GM04504 (cell line): ENCODE measurements at places on chromosomes 7 and 10.
A peak's percentile ranks its signal among the peaks of the same experiment; 100 is the strongest.

DNA sequence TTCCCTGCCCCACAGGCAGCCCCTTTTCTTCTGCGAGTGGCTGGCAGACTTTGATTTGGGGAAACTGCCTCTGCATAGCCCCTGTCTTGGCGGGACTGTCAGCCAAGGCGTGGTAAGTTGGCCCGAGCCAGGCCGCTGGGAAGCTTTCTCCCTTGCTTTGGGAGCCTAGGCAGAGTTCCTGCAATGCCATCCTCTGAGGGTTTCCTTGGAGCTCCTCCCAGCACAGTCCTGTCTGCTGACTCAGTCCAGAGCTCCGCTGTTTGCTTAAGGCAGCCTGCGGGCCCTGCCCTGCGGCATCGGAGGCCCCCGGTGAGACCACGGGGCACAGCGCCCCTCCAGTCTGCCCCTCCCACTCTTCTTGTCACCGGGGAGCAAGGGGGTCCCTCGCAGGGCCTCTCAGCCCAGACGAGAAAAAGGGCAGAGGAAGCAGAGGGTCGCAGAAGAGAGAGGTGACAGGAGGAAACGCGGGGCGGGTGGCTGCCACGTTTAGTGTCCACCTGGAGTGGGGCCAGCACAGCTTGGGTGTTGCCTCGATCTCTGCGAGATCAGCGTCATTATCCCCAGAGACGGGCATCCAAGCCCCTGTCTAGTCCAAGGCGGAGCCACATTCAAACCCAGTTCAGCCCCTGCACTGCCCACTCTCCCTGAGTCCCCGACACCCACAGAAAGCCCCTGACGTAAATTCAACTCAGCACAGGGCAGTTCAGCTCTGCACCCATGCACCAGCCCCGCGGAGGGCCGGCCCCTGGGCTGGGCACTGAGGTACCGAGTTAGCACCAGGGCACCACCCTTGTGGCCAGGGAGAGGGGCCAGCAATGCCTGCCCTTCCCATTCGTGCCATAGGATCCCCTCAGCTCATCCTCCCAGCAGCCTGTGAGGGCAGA lies 59.0 kb upstream of the CHST15 start:
- DNase-seq: peak; percentile 41

- DNase-seq: no peak
Measured at GRCh38 chr10:16009785-16010184, 149.5 kb upstream of the MINDY3 start.

- DNase-seq: peak; percentile 42
Measured at GRCh38 chr10:62492012-62492869, 118.1 kb downstream of the ZNF365 start.

GRCh38 chr7:31418928-31419327 lies 78.4 kb upstream of the NEUROD6 start:
- no peak for DNase-seq
